ENCODE measurements at places on chromosomes 11 and 22.

DNA sequence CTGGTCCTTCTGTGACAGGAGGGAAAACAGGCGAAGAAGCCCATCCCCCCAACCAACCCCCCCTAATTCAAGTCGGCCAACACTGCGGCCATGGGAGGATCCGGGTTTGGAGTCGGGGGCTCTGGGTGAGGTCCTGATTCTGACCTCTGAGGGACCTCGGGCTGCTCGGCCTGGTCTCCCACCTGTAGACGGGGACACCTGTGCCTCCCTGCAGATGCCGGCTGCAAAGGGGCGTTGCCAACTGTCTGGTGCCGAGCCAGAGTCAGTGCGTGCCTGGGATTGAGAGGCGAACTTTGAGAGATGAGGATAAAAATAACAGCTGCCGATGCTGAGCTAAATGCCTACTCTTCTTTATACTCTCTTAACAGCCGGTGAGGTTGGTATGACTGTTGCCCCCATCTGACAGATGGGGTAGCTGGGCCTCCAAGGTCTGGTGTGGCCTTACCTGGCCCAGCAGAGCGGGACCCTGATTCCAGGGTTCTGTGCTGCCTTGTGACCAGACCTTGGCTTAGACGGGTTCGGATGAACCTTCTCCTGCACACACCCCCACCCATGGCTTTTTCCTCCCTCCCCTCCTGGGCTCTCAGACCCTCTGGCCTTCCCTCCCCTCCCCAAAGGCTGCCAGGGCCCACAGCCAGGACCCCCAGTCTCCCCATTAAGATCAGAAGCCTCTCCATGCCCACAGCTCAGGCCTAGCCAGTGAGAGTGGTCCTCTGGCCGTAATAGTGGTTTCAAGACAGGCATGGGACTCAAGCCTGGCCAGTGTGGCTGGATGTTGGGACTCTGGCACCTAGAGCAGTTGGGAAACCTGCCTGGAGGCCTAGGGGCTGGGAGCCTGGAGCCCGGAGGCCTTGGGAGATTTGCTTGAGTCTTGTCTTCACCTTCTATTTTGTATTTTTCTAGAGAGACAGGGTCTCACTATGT lies 41.7 kb downstream of the KCNJ4 start:
- no peak for DNase-seq

DNA sequence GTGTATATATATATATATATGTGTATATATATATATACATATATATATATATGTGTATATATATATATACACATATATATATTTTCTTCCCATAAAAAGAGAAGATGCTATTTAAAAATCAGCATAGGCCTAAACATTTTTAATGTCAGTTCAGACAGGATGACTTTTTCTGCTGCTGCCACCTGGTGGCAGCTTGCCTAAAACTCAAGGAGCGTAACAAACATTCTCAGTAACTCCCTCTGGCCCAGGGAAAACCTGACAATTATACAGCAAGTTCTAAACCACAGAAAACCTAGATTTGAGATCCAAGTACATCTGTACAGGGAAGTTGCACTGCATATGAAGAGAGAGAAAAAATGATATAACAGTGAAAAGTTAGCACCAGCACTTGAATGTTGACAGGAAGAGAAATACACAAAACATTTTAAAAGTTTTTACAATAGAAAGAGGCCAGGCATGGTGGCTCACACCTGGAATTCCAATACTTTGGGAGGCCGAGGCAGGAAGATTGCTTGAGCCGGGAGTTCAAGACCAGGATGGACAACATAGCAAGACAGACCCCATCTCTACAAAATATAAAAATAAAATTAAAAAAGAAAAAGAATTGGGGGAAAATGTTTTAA lies 16.6 kb downstream of the OR8A1 start:
- DNase-seq = peak; percentile 68

DNA sequence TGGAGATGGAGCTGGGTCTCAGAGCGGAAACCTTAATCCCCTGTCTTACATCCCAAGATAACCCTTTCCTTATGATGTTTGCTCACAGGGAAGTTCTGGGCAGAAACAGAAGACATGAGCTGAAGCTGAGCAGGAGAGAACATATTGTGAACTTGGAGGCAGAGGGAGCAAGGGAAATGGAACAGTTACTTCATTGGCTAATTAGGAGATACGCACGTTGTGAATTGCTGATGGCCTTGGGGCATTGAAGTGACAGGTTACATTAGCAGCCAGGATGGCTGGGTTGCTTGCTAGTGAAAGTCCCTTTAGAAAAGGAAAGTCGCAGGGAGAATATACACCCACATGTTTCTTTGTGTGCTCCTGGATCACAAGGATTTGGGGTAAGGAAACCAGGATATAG lies 48.7 kb downstream of the TENM4 start:
- DNase-seq = no peak

GRCh38 chr11:119991022-119991404 lies 146.9 kb downstream of the TRIM29 start:
- DNase-seq = no peak

DNA sequence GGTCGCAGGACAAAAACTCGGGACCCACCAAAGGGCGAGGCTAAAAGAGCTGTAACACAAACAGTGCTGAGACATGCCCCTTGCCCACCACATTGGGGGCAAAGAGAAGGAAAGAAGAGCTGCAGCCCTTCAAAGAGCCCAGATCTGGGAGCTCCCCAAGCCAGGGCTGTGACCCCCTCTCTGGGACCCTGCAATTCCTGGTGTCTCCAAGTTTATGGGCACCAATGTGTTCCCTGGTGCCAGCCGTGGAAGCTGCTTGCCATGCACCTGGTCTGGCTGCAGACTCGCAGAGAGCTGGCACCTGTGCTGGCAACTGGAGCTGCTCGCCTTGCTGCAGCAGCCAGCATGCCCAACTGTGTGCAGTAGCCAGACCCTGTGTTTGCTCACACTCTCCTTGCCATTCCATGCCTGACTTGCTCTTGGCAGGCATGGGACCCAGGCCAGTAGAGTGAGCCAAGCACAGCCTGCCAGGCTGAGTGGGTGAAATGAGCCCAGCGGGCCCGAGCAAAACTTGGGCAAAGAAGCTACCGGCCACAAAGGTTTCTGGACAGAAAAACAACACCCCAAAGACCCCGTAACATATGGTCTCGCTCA lies 16.0 kb downstream of the RRP8 start:
- no peak for DNase-seq

DNA sequence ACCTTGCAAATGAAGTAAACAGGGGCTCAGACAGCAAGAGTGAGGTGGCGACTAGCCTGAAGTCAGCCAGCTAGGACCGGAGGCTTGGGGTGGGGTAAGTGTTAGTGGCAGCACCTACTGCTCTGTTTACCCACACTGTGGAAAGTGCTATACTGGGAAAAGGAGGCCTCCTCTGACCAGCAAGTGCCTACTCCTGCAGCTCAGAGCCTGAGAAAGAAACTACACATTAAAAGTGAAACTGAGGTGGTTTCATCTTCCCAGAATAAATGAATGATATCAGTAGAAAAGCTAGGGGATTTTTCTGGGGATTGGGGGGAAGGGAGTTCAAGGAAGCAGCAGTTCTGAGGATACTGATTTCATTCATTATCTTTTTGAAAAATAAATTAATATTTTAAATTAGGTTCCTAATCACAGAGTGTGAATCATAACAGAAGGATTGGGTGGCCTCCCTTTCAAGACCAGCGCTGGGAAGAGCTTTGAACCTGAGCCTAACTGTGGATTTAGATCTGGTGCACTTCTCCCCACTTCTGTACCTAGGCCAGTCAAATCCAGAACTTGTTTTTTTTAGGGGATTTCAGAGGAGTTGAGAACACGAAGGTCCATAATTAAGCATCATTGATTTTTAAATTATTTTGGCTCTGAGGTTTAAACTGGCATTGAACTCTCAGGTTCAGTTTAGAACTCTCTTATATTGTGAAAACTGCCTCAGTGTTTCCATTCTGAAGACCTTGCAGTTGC lies 48.1 kb upstream of the GRAMD1B start:
- peak; percentile 83 for DNase-seq

DNA sequence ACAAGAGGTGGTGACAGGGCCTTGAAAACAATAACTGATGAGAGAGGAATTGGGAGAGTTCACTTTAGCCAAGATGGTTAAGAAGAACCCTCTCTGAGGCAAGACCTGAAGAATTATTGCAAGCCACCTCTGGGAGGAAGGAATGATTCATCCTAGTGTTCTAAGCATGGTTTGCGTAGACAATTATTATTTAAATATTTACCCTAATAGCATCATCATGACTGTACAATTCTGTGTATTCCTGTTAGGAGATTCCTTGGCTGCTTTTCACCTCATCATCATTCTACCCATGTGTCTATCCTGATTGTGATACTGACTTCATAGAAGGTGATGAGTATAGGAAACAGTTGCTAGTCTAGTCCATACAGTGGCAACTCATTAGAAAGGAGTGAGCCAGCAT lies 264.4 kb downstream of the DDX10 start:
- no peak for DNase-seq

- DNase-seq = no peak
Observed at GRCh38 chr22:30222321-30222720, 24.2 kb downstream of the LIF start.

DNA sequence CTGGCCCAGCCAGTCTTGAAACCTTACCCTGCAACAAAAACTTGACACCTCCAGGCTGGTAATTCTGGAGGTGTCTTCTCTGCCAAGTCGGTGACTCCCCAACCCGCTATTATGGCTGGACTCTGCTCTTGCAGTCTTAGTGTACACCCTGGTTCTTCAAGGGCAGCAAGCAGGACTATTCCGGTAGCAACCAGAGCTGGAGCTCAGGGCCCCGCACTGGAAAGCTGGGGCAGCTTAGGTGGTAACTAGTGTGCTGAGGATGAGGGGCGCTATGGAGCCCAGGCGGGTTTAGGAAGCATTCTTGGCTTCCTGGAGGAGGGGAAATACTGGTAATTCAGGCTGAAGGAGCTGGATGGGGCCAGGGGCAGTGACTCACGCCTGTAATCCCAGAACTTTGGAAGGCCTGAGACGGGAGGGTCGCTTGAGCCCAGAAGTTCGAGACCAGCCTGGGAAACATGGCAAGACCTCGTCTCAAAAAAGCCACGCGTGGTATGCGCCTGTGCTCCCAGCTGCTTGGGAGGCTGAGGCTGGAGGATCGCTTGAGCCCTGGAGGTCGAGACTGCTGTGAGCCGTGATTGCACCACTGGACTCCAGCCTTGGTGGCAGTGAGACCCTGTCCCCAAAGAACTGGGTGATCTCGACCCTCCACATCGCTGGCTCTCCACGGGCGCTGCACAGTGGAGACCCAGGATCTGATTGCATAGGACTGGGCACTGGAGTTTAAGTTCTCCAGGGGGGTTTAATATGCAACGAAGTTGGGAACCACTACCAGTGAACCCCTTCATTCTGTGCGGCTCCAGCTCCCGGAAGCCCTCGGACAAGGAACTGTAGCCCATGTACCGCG lies 10.6 kb upstream of the AIFM3 start:
- no peak for DNase-seq

Data from activated CD8-positive, alpha-beta T cell treated with anti-CD3 and anti-CD28 coated beads for 36 hours (primary cell).